ENCODE measurements at places on chromosomes 2 and 18. TPM values are rescaled to one million over a fixed set of nuclear protein-coding genes. Genes with fewer than 3 reads are reported as not detected.
A peak's percentile ranks its signal among the peaks of the same experiment; 100 is the strongest.

GRCh38 chr18:45104049-45104395 lies 423.3 kb downstream of the SETBP1 start:
- H3K27me3 ChIP-seq, result no peaks in the 10 kb centered on the region
- H3K36me3 ChIP-seq, result no peaks in the 10 kb centered on the region
- peaks cover 13% of the 10 kb centered on the region for H3K4me1 ChIP-seq
- no peak overlapping the region for H3K27ac ChIP-seq

Gene AKAIN1
- total RNA-seq, result not detected

- H3K27me3 ChIP-seq, result no peaks in the 10 kb centered on the region
- peaks cover 54% of the 10 kb centered on the region for H3K4me1 ChIP-seq
- H3K27ac ChIP-seq, result peak overlapping the region; percentile 31
- no peak overlapping the region for H3K4me3 ChIP-seq
- DNase-seq, result no peak
These were observed 29.8 kb downstream of the PXDN start for GRCh38 chr2:1714291-1715064.

DNA sequence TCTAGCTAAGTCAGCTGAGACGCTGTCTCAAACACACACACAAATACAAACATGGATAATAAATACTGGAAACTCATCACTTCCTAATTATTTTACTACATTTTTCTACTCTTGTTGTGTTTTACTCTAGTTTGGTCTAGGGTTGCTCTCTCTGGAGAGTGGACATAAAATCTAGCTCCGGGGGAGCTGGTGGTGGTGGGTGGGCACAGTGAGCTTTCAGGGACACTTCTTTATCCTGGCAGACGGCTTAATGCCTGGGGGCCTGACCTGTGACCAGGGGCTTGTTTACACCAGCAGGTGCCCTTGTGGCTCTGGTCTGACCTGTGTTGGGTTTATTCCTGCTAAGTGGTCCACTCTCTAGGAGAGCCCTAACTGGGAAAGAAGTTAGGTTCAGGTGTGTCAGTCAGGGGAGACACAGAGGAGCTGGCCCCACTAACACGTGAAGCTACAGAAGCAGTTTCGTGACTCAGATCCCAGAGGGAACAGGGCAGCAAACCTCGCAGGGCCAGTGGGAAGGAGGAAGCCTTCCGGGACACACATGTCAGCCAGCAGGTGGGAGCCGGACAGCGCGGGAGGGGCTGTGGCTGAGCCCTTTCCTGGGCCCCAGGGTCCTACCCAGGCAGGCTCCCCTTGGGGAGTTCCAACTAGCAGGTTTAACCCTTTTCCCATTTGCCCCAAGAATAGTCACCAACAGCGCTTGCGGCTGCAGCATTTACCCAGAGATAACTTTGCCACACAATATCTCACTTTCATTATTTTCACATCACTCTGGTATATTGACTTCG lies 22.5 kb upstream of the BOK start:
- no peak for DNase-seq
- no peak overlapping the region for H3K27ac ChIP-seq
- peaks cover 10% of the 10 kb centered on the region for H3K4me1 ChIP-seq
- peaks cover 5% of the 10 kb centered on the region for H3K27me3 ChIP-seq

- H3K4me1 ChIP-seq, result peaks cover 50% of the 10 kb centered on the region
- H3K27ac ChIP-seq, result no peak overlapping the region
- no peaks in the 10 kb centered on the region for H3K36me3 ChIP-seq
These were observed 2.8 kb downstream of the INPP5D start for GRCh38 chr2:233062946-233063268.

DNA sequence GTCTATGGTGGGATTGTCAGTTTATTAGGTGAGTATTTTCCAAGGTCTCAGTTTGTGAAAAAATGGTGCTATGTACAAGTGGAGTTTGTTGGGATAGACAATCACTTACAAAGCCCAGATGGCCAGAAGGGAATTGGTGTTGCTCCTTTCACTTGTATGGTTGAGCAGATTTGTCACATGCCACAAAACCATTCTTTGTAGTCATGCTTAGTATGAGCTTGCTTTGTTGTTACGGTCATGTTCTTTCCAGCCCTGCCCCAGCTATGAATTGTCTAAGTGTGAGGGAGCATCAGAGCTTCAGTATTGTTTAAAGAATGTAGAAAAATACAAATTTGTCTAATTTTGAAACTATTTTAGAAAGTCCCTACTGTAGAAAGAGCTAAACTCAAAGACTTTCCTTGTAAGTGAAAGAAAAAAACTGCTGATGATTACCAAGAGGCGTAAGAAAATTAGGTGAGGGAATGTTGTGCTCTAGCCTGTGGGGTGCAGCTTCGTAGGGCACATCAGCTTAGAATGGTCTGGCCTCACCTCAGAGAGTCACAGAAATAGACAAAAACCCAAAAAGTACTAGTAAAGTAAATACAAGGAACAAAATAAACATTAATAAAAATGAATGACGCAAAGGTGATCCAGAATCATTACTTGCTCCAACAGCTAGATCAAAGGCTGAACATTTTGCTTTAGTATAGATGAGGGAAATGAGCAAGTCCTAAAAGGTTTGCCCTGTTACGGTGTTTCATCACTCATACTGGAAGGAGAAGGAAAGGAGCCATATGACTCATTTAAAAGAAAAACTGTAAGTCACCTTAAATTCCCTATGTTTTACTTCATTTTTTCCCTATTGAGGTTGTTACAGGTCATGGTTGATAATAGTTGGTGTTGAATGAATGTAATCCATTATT lies 9.2 kb downstream of the TGIF1 start:
- H3K27ac ChIP-seq, result no peak overlapping the region
- no peaks in the 10 kb centered on the region for H3K27me3 ChIP-seq
- H3K4me1 ChIP-seq, result peaks cover 40% of the 10 kb centered on the region
- H3K36me3 ChIP-seq, result peaks cover 38% of the 10 kb centered on the region
- no peak overlapping the region for H3K4me3 ChIP-seq
- no peak for DNase-seq

Gene SLC25A52
- total RNA-seq, result not detected

DNA sequence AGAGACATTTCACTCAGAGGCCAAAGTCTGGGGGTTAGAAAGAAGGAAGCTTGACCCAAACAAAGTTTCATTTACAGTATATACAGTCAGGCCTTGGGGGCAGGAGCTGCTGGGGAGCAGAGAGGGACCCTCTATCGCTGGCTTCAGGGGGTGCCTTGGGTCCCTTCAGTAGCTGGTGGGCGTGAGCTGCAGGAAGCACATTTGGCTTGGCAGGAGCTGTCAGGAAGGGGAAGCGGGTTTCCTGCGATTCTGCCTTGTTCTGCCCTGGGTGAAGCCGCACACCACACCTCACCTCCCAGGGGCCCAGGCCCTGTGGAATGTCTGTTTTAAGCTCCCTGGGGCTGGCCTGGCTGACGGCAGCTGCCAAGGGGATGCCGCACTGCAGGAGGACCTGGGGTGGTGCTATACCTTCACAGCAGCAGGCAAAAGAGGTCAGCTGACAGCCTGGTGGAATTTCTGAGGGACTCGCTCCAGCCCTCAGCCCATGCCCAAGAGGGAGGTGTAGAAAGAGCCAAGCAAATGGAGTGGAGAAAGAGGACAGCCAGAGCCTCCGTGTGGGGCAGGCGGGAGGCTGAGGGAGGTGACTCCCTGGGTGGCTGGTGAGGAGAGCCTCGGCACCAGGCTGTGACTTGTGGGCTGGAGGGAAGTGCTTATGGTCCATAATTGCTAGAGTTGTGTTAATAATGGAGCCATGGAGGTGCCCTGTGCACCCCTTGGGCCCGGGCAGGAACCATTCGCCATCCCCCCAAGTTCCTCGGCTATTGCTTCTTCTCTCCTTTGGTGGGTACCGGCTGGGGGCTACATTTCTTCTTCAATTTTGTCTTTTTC lies 43.9 kb downstream of the PSD4 start:
- no peak overlapping the region for H3K4me3 ChIP-seq
- no peaks in the 10 kb centered on the region for H3K36me3 ChIP-seq
- DNase-seq, result no peak
- H3K4me1 ChIP-seq, result peaks cover 39% of the 10 kb centered on the region
- H3K27ac ChIP-seq, result peak overlapping the region; percentile 56

Gene FAM210A
- total RNA-seq, result 18.9 TPM

Gene PDK1
- total RNA-seq, result 11.4 TPM

- no peak for DNase-seq
- peaks cover 56% of the 10 kb centered on the region for H3K36me3 ChIP-seq
- no peak overlapping the region for H3K27ac ChIP-seq
- no peaks in the 10 kb centered on the region for H3K27me3 ChIP-seq
These were observed 17.2 kb upstream of the CABYR start for GRCh38 chr18:24121625-24122024.

Gene MERTK
- 31.0 TPM for total RNA-seq

Gene TOGARAM2
- total RNA-seq, result 0.71 TPM

DNA sequence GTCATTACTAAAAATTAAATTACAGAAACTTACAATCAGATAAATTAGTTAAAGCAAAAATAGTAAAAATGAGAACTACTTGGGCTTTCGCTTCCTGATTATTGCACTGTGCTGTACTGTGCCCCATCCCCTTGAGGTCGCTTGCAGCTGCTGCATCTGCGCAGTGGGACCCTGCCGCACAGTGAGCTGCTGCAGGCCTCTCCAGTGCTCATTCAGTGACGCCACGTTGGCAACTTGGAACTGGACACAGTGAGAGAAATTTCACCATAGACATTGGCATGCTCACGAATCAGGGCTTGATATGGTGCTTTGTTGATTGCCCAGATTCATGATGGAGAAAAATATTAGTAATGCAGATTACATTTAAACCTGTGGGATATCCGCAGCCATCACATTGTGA lies 290.8 kb upstream of the MYT1L start:
- H3K27me3 ChIP-seq, result no peaks in the 10 kb centered on the region
- peak; percentile 83 for DNase-seq
- H3K27ac ChIP-seq, result no peak overlapping the region
- H3K36me3 ChIP-seq, result no peaks in the 10 kb centered on the region

Gene TEKT4
- total RNA-seq, result not detected

Gene TNS1
- total RNA-seq, result 2,170 TPM

GRCh38 chr2:172095146-172095904 lies 7.4 kb downstream of the DLX2 start:
- peaks cover 50% of the 10 kb centered on the region for H3K4me1 ChIP-seq
- peak overlapping the region; percentile 57 for H3K4me3 ChIP-seq
- peak; percentile 90 for DNase-seq
- no peaks in the 10 kb centered on the region for H3K36me3 ChIP-seq
- H3K27me3 ChIP-seq, result peaks cover 100% of the 10 kb centered on the region
- peak overlapping the region; percentile 13 for H3K27ac ChIP-seq

Gene DAPL1
- total RNA-seq, result not detected

- peak overlapping the region; percentile 23 for H3K27ac ChIP-seq
- no peaks in the 10 kb centered on the region for H3K36me3 ChIP-seq
- no peaks in the 10 kb centered on the region for H3K27me3 ChIP-seq
- no peak overlapping the region for H3K4me3 ChIP-seq
- peak; percentile 88 for DNase-seq
These were observed 111.6 kb downstream of the FAM210A start for GRCh38 chr18:13614641-13615288.

GRCh38 chr18:47928466-47928865 lies 2.0 kb downstream of the SMAD2 start:
- DNase-seq, result no peak
- H3K27ac ChIP-seq, result no peak overlapping the region
- H3K4me1 ChIP-seq, result peaks cover 55% of the 10 kb centered on the region
- no peaks in the 10 kb centered on the region for H3K27me3 ChIP-seq

GRCh38 chr18:23386317-23386716 lies 66.8 kb upstream of the RIOK3 start:
- H3K4me1 ChIP-seq, result no peaks in the 10 kb centered on the region
- no peak for DNase-seq
- no peak overlapping the region for H3K4me3 ChIP-seq
- H3K36me3 ChIP-seq, result peaks cover 8% of the 10 kb centered on the region

Gene CCDC68
- 2.6 TPM for total RNA-seq

DNA sequence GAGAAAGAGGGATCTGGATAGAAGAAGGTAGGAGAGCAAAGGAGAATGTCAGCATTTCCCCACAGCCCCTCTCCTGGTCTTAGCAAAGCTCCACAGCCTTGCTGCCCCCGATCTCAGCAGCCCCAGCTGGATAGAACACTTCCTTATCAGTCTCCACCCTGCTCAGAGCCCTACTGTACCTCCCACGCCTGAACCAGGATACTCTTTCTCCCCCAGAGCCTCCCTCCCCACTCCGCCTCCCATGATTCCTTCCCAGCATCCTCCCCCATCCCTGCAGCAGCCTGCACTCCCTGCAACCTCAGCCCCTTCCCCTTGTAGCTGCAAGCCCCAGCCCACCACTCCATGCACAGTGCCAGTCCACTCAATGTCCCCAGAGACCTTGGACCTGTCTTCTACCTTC lies 25.8 kb downstream of the PLB1 start:
- peak; percentile 87 for DNase-seq
- no peak overlapping the region for H3K4me3 ChIP-seq
- no peak overlapping the region for H3K27ac ChIP-seq
- H3K36me3 ChIP-seq, result no peaks in the 10 kb centered on the region
- H3K4me1 ChIP-seq, result no peaks in the 10 kb centered on the region

DNA sequence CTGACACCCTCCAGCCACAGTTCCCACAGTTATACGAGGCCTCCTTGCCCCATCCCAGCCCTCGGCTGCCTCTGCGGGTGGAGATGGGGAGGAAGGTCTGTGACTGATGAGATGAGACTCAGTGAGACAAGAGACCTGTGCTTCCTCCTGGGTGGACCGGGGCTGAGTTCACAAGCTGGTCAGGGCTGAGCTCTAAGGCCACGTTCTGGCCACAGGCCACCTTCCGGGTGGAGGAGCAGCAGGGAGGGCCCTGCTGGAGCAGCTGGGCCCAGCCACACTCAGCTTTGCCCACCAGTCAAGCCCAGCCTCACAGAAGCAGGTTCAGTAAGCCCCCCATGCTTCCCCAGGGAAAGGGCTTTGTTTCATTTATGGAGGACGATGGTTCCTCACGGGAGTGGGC lies 214.7 kb downstream of the ANKRD30B start:
- DNase-seq, result peak; percentile 90
- H3K36me3 ChIP-seq, result no peaks in the 10 kb centered on the region
- H3K27me3 ChIP-seq, result no peaks in the 10 kb centered on the region
- no peaks in the 10 kb centered on the region for H3K4me1 ChIP-seq
- no peak overlapping the region for H3K27ac ChIP-seq

- no peaks in the 10 kb centered on the region for H3K36me3 ChIP-seq
- no peak overlapping the region for H3K4me3 ChIP-seq
- DNase-seq, result no peak
These were observed 140.7 kb downstream of the NOL4 start for GRCh38 chr18:34083910-34084535.

DNA sequence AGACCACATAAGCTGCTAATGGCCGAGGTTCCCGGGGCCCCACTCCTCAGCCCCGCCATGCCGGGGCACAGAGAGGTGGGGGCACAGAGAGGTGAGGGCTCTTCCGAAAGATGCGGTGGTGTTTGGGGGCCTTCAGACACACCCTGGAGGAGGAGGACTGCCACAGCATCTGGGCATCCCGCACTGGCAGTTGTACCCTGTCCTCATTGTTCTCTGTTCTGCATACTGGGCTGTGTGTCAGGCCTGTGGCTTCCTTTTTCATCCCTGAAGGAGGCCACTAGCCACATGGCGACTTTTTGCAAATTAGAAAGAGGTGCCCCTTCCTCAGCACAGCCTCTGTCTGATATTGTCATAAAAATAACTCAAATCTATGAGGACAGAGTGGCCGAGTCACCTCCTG lies 150.1 kb downstream of the CTIF start:
- peaks cover 28% of the 10 kb centered on the region for H3K4me1 ChIP-seq
- H3K27ac ChIP-seq, result peak overlapping the region; percentile 72
- DNase-seq, result no peak

- no peak for DNase-seq
- peaks cover 23% of the 10 kb centered on the region for H3K4me1 ChIP-seq
- H3K36me3 ChIP-seq, result no peaks in the 10 kb centered on the region
These were observed 1.6 kb downstream of the TNP1 start for GRCh38 chr2:216858312-216858711.

- no peaks in the 10 kb centered on the region for H3K27me3 ChIP-seq
- no peaks in the 10 kb centered on the region for H3K36me3 ChIP-seq
- H3K27ac ChIP-seq, result no peak overlapping the region
- H3K4me3 ChIP-seq, result no peak overlapping the region
- peaks cover 20% of the 10 kb centered on the region for H3K4me1 ChIP-seq
These were observed 34.7 kb upstream of the ZNF396 start for GRCh38 chr18:35411625-35412351.

Measured in esophagus muscularis mucosa (tissue), 4 donors.